Adrenal gland (tissue), 19 donors: ENCODE measurements at places on chromosomes 4 and X. TPM values are rescaled to one million over a fixed set of nuclear protein-coding genes. Genes with fewer than 3 reads are reported as not detected.

GRCh38 chr4:182752158-182752910 is 164.9 kb downstream of the DCTD start:
- H3K36me3 ChIP-seq, result no peaks in the 10 kb centered on the region
- H3K27me3 ChIP-seq, result no peaks in the 10 kb centered on the region
- no peaks in the 10 kb centered on the region for H3K4me1 ChIP-seq
- no peak overlapping the region for H3K4me3 ChIP-seq

DNA sequence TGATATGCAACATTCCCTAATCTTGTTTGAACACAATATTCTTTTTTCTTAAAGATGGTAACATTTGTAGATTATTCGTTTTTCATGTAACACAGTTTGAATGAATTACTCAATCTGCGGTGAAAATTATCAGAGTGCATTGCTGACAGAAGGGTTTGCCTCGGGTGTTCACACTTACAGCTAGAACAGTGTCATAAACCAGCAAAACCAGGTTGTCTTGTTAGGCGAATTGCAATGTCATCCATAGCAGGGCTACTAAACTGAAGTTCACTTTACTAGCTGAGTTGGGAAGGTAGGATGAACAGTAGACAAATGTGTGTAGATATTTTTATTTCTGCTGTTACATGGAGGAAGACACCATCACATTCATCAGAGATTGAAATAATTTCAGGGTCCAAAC is 98.9 kb downstream of the SLC39A8 start:
- no peak overlapping the region for H3K27ac ChIP-seq
- DNase-seq, result no peak
- no peak overlapping the region for H3K4me3 ChIP-seq
- no peaks in the 10 kb centered on the region for H3K4me1 ChIP-seq

DNA sequence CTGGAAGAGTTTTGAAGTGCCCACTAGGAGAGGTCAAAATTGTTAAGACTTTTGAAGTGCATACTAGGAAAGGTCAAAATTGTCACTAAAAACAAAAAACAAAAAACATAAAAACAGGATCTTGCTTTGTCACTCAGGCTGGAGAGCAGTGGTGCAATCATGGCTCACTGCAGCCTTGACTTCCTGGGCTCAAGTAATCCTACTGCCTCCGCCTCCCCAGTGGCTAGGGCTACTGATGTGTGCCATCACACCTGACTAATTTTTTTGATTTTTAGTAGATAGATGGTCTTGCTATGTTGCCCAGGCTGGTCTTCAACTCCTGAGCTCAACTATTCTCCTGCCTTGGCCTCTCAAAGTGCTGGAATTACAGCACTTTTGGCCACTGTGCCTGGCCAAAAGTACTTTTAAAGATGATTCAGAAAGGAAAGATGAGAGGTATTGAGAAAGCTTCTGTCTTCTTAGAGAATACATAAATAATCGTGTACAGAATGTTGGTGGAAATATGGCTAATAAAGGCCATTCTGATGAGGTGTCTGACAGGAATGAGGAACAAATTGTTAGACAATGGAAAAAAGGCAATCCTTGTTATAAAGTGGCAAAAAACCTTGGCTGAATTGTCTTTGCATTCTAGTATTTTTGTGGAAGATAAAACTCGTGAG is 43.3 kb upstream of the STX18 start:
- no peaks in the 10 kb centered on the region for H3K36me3 ChIP-seq
- no peaks in the 10 kb centered on the region for H3K27me3 ChIP-seq
- H3K4me3 ChIP-seq, result no peak overlapping the region
- DNase-seq, result no peak
- no peak overlapping the region for H3K27ac ChIP-seq

- DNase-seq, result no peak
- no peaks in the 10 kb centered on the region for H3K4me1 ChIP-seq
- H3K27me3 ChIP-seq, result no peaks in the 10 kb centered on the region
Observed at GRCh38 chr4:124684301-124684700, 28.2 kb downstream of the ANKRD50 start.

The MXRA5 gene
- 16.6 TPM for total RNA-seq

The NAT8L gene
- 1.6 TPM for total RNA-seq

DNA sequence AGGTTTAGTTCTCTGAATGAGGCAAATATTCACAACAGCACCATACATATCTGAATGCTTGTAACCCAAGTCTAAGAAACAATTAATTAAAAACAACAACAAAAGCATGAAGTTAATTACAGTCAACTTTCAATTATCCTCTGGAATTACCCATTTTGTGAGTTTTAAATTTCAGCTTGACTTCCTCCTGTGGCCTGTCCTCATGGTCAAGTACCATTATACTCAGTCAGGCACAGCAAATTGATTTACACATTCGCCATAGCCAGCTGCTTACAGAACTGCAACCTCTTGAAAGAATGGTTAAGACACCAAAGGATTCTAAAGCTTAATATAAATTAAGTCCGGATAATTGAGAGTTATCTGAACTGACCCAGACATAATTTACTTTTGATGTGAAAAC is 306.5 kb downstream of the CAMK2D start:
- H3K27ac ChIP-seq, result no peak overlapping the region
- H3K4me1 ChIP-seq, result peaks cover 10% of the 10 kb centered on the region
- no peaks in the 10 kb centered on the region for H3K27me3 ChIP-seq

GRCh38 chr4:112057470-112057869 is 87.8 kb upstream of the FAM241A start:
- no peaks in the 10 kb centered on the region for H3K27me3 ChIP-seq
- H3K27ac ChIP-seq, result no peak overlapping the region
- H3K4me1 ChIP-seq, result no peaks in the 10 kb centered on the region

DNA sequence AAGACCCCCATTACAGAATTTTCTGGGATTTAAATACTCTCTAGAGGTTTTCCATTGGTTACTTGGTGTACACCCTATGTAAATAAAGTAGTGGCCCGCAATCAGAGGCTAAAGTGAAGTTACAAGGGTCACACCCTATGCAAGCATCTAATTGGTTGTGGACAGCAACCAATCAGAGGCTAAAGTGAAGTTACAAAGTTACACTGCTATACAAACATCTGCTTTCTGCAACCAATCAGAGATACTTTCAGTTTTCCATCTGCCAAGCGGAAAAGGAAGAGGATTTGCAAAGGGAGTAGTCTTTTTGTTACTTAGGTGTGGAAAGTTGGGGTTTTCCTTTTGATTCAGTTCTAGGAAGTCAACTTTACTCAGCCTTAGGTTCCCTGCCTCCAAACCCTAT is 2.0 kb upstream of the ATRX start:
- peaks cover 5% of the 10 kb centered on the region for H3K27me3 ChIP-seq
- H3K4me1 ChIP-seq, result peaks cover 12% of the 10 kb centered on the region
- no peaks in the 10 kb centered on the region for H3K36me3 ChIP-seq

DNA sequence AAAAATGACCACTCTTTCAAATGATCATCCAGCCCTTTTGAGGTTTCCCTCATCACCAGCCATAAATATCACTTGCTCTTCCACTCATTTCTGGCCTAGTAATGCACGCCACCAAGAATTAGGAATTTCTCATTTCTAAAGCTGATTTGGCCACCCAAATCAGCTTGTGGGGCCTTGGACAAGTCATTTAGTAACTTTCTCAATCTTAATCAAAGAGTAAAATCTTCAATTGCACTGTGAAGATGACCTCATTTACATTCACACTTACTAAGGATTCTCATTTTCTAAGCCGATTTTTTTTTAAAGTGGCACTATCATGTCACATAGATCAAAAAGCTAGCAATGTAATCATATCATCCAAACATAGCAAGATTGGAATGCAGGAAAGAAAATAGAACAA is 150.0 kb upstream of the HHIP start:
- H3K27me3 ChIP-seq, result no peaks in the 10 kb centered on the region
- no peak for DNase-seq
- H3K36me3 ChIP-seq, result no peaks in the 10 kb centered on the region

The AFF2 gene
- total RNA-seq, result 17.9 TPM

GRCh38 chr4:85571008-85571407 is 96.1 kb downstream of the ARHGAP24 start:
- H3K4me3 ChIP-seq, result no peak overlapping the region
- no peaks in the 10 kb centered on the region for H3K4me1 ChIP-seq
- no peaks in the 10 kb centered on the region for H3K36me3 ChIP-seq
- H3K27me3 ChIP-seq, result no peaks in the 10 kb centered on the region

The KIAA1210 gene
- total RNA-seq, result 3.7 TPM

DNA sequence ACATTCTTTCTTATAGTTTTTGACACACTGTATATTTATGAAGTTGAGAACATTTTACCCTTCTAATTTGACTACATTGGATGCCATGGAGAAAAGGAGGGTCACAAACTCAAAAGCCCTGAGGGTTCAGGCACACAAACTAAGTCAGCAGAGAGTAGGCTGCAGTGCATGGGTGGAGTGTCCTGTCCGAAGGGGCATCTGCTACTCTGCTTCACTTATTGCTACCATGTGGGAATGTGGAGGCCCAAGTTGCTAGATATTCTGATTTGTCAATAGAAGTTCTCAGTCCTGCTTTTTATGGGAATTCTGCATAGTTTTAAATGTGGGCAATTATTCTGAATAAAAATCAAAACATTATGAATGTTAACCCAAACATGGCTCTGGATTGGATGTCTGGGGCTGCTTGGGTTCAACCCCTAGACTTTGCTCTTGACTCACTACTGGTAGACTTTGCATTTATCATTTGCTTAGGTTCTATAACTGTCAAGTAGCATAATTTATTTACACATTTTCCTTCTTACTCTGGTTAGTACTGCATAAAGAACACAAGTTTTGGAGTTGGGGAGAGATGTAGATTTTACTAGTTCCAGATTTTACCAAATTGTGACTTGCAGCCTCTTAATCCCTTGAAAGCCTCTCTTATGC is 255.1 kb downstream of the SPRY1 start:
- H3K27me3 ChIP-seq, result no peaks in the 10 kb centered on the region
- no peak overlapping the region for H3K27ac ChIP-seq
- no peaks in the 10 kb centered on the region for H3K36me3 ChIP-seq
- peaks cover 8% of the 10 kb centered on the region for H3K4me1 ChIP-seq
- no peak overlapping the region for H3K4me3 ChIP-seq

GRCh38 chrX:5528057-5528456 is 700.6 kb downstream of the NLGN4X start:
- H3K4me1 ChIP-seq, result no peaks in the 10 kb centered on the region
- H3K27ac ChIP-seq, result no peak overlapping the region
- no peaks in the 10 kb centered on the region for H3K36me3 ChIP-seq
- no peak for DNase-seq

GRCh38 chr4:31530555-31530954 is 810.4 kb downstream of the PCDH7 start:
- no peaks in the 10 kb centered on the region for H3K36me3 ChIP-seq
- no peaks in the 10 kb centered on the region for H3K4me1 ChIP-seq
- no peaks in the 10 kb centered on the region for H3K27me3 ChIP-seq
- no peak overlapping the region for H3K27ac ChIP-seq

DNA sequence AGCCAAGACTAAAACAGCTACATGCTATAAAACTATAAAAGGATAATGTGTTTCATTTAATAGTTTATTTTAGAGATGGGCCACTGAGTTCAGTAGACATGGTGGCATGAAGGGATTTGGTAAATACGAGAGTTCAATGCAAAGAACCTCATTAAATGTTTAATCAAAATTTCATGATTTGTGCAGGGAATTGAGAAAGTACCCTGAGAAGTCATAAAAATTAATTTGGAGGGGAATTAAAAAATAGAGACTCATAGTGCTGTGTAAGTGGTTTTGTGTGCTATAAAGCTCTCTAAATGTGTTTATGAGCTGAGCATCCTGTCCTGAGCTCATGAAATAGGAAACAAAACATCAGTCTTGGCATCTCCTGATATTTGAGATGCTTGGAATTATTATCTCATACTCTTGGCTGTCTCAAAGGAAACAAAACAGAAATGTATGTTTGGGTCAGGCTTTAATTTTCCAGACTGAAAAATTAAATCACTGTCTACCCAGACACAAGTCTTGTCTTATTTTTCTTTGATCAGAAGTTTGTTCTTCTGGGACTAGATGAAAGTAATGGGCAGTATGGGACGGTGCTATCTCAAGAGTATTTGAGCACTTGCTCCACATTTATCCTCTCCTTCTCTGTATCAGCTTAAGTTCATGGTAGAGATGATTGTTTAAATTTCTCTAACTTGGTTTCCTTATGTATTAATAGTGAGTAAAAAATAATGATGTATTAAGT is 38.0 kb upstream of the EMCN start:
- H3K4me3 ChIP-seq, result no peak overlapping the region
- no peaks in the 10 kb centered on the region for H3K36me3 ChIP-seq
- H3K27ac ChIP-seq, result no peak overlapping the region
- H3K4me1 ChIP-seq, result no peaks in the 10 kb centered on the region
- H3K27me3 ChIP-seq, result no peaks in the 10 kb centered on the region

GRCh38 chr4:62235911-62236310 is 1035.8 kb downstream of the ADGRL3 start:
- H3K36me3 ChIP-seq, result no peaks in the 10 kb centered on the region
- H3K4me3 ChIP-seq, result no peak overlapping the region
- H3K27ac ChIP-seq, result no peak overlapping the region
- no peaks in the 10 kb centered on the region for H3K4me1 ChIP-seq
- H3K27me3 ChIP-seq, result no peaks in the 10 kb centered on the region

DNA sequence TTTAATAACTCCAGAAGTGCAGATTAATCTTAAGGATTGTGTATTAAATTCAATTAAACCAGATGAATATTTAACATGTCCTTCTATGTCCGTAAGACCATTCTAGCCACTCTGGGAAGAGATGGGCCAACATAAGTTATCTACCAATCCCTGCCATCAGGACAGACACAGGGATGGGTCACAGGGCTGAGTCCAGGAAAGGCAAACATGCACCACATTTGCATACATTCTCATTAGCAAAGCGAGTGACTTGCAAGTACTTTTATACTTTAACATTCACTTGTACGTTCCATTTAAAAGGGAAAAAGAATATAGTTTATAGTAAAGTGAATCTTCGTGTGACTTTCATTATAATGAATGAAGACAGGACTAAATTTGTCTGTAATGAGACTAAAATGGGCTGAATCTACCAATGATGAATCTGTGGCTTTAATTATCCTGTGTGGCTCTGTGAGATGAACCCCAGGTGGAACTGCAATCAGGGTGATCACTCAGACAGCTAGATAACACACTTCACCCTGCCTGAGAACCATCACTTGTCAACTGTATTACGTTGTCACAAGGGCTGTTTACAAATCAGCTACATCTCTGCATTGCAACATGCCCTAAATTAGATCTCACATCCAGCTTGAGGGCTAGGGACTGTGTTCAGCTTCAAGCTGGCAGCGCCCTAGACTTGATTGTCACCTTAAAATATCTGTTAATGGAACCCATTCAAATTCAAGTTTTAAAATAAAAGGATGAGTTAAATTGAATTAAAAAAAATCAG is 77.2 kb downstream of the SH3KBP1 start:
- no peaks in the 10 kb centered on the region for H3K27me3 ChIP-seq
- no peaks in the 10 kb centered on the region for H3K36me3 ChIP-seq
- no peaks in the 10 kb centered on the region for H3K4me1 ChIP-seq
- no peak overlapping the region for H3K27ac ChIP-seq
- H3K4me3 ChIP-seq, result no peak overlapping the region
- DNase-seq, result no peak

The NSDHL gene
- total RNA-seq, result 20.6 TPM

GRCh38 chrX:150258176-150258425 is 105.0 kb upstream of the MAMLD1 start:
- H3K36me3 ChIP-seq, result no peaks in the 10 kb centered on the region
- H3K27ac ChIP-seq, result no peak overlapping the region
- peaks cover 6% of the 10 kb centered on the region for H3K27me3 ChIP-seq

The LPAR4 gene
- total RNA-seq, result not detected
